H1 (cell line): ENCODE measurements at places on chromosomes 6 and 20. TPM values are rescaled to one million over a fixed set of nuclear protein-coding genes. Genes with fewer than 3 reads are reported as not detected.

Gene SSTR4
- 0.05 and 0.14 TPM in 2 replicates for polyA plus RNA-seq

Gene OXT
- not detected in 2 replicates for polyA plus RNA-seq

Gene HLA-DPB1
- 58.8 and 62.8 TPM in 2 replicates for polyA plus RNA-seq

Gene IL20RA
- 1.2 and 1.3 TPM in 2 replicates for polyA plus RNA-seq

Gene COL9A3
- polyA plus RNA-seq = 21.7 and 39.7 TPM in 2 replicates

Gene NOP56
- polyA plus RNA-seq = 364 and 391 TPM in 2 replicates

Gene PCED1A
- 18.9 and 30.8 TPM in 2 replicates for polyA plus RNA-seq

Gene EEF1A2
- 7.4 and 17.5 TPM in 2 replicates for polyA plus RNA-seq
